ENCODE measurements at places on chromosomes 7 and 10.

DNA sequence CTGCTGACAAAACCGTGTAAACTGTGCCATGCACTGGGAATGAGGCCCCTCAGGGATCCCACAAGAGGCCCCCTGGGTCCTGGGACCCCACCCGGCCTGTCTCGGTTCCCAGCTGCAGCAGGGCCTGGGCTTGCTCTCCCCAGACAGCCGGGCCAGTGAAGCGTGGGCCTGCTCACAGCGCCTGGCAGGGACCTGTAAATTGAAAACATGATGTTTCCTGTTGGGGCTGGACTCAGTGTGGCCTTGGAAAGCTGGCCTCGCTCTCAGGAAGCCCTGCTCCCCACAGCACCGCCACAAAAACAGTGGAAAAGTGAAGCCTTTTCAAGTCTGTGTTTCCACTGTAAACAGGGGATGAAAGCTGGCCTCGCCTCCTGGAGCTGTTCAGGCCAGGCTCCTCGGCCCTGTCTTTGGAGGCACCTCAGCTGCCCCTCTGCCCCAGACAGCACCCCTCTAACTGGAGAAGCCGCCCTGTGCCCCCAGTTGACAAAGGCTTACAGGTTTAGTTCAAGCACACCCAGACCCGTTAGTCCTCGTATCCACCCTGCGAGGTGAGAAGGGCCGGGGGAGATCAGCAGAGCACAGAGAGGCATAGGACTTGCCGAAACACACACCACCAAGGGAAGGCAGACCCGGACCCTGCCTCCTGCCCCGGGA lies 108.3 kb downstream of the ZMIZ1 start:
- no peaks in the 10 kb centered on the region for H3K27me3 ChIP-seq
- H3K4me1 ChIP-seq, result no peaks in the 10 kb centered on the region
- H3K27ac ChIP-seq, result no peak overlapping the region
- no peak for DNase-seq
- H3K4me3 ChIP-seq, result no peak overlapping the region

GRCh38 chr7:16975712-16976111 lies 93.9 kb upstream of the AGR3 start:
- no peaks in the 10 kb centered on the region for H3K36me3 ChIP-seq
- H3K4me1 ChIP-seq, result no peaks in the 10 kb centered on the region
- no peaks in the 10 kb centered on the region for H3K27me3 ChIP-seq
- no peak for DNase-seq
- H3K4me3 ChIP-seq, result no peak overlapping the region
- no peak overlapping the region for H3K27ac ChIP-seq

DNA sequence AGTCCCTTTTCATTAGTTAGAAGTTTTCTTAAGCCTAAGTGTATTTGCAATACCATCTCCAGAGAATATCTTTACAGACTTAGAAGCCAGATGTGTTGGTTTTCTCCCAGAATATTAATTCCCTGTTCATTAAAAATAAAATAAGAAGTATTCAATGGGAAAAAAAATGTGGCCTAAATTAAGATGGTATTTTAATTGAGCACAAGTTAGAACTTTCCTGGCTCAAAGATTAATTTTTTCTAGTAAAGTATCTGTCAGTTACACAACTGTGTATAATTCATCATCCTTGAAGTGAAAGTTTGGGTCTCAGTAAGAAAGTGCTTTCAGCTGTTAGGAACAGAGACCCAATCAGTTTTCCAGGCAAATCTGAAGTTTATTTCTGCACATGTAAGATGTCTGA lies 1179.5 kb upstream of the C7orf33 start:
- no peaks in the 10 kb centered on the region for H3K36me3 ChIP-seq
- H3K27ac ChIP-seq, result no peak overlapping the region
- no peaks in the 10 kb centered on the region for H3K4me1 ChIP-seq

DNA sequence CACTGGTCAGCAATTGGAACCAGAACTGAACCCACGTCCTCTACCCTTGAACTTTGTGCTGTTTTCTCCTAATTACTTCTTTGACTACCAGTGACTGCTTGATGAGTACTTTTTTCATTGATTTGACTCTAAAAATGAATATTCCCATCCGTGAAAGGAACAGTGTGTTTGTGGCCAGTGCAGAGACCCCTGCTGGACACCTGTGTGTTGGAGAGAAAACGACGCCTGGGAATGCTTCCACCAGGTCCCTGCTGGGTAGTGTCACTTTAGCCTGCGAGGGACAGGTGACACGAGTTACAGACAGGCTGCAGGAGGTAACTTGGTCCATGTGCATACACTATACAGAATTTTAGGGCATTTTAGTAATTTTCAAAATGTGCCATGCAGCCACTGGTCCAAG lies 6.8 kb upstream of the GJD4 start:
- H3K4me1 ChIP-seq, result no peaks in the 10 kb centered on the region
- no peaks in the 10 kb centered on the region for H3K36me3 ChIP-seq
- H3K27me3 ChIP-seq, result no peaks in the 10 kb centered on the region
- H3K27ac ChIP-seq, result no peak overlapping the region

DNA sequence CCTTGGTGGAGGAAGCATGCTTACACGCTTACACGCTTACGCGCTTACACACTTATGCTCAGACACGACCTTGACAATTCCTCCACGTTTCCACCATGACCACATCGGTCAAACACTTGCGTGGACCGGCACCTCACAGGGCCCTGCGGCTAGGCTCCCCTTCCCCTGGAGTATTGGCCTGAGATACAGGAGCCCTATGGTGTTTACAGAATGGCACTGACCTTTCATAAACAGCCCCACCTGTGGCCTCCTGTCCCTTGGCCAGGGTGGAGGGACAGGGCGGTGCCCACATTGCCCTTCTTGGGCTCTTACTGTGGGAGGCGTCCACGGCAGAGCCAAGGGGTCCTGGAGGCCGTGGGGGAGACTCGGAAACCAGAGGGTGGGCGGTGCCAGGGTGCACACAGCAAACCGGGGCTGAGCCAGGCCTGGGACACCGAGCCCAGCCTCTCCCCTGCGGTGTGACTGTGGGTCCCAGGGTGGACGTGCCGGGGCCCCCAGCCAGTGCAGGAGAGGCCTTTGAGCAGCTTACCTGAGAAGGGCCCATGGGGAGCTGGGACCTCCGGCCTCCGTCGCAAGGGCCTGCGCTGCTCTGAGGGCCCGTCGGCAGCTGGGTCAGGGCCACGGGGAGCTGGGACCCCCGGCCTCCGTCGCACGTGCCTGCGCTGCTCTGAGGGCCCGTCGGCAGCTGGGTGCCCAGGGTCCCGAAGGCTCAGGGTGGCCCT lies 44.2 kb upstream of the FOXL3 start:
- no peak overlapping the region for H3K27ac ChIP-seq
- H3K27me3 ChIP-seq, result no peaks in the 10 kb centered on the region
- H3K36me3 ChIP-seq, result no peaks in the 10 kb centered on the region
- H3K4me1 ChIP-seq, result no peaks in the 10 kb centered on the region

- no peaks in the 10 kb centered on the region for H3K4me1 ChIP-seq
- H3K4me3 ChIP-seq, result no peak overlapping the region
- H3K27ac ChIP-seq, result no peak overlapping the region
- H3K27me3 ChIP-seq, result no peaks in the 10 kb centered on the region
- no peak for DNase-seq
- no peaks in the 10 kb centered on the region for H3K36me3 ChIP-seq
Measured at GRCh38 chr7:118369987-118370386, 145.5 kb downstream of the ANKRD7 start.

- H3K36me3 ChIP-seq, result no peaks in the 10 kb centered on the region
- no peaks in the 10 kb centered on the region for H3K27me3 ChIP-seq
- H3K4me3 ChIP-seq, result no peak overlapping the region
- no peaks in the 10 kb centered on the region for H3K4me1 ChIP-seq
Measured at GRCh38 chr7:115060095-115060870, 138.4 kb downstream of the MDFIC start.

DNA sequence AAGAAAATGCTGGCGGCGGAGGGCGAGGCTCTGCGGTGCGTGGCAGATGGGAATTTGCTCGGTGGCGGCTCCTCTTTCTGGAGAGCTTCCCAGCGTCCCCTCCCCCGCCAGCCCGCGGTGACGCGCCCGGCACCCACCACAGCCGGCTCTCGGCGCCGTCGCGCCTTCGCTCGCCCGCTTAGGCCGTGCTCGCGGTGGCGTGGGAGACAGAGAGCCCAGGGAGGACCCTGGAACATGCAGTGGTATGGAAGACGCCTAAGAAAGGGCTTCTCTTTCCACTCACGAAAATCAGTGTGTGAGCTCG lies 576 bp upstream of the CSGALNACT2 start:
- H3K36me3 ChIP-seq, result no peaks in the 10 kb centered on the region
- H3K4me3 ChIP-seq, result peak overlapping the region; percentile 75
- H3K27me3 ChIP-seq, result no peaks in the 10 kb centered on the region
- peak; percentile 31 for DNase-seq
- peak overlapping the region; percentile 82 for H3K27ac ChIP-seq
- peaks cover 40% of the 10 kb centered on the region for H3K4me1 ChIP-seq

- peaks cover 12% of the 10 kb centered on the region for H3K4me1 ChIP-seq
- no peak for DNase-seq
- no peaks in the 10 kb centered on the region for H3K27me3 ChIP-seq
- H3K27ac ChIP-seq, result no peak overlapping the region
Measured at GRCh38 chr7:30413864-30414263, 64.7 kb downstream of the NOD1 start.

GRCh38 chr7:19982841-19983835 lies 209.7 kb upstream of the TMEM196 start:
- H3K4me3 ChIP-seq, result no peak overlapping the region
- DNase-seq, result peak; percentile 50
- no peaks in the 10 kb centered on the region for H3K27me3 ChIP-seq
- H3K4me1 ChIP-seq, result no peaks in the 10 kb centered on the region

GRCh38 chr10:130492266-130492934 lies 356.2 kb downstream of the GLRX3 start:
- no peak overlapping the region for H3K27ac ChIP-seq
- H3K27me3 ChIP-seq, result no peaks in the 10 kb centered on the region
- DNase-seq, result no peak
- no peaks in the 10 kb centered on the region for H3K36me3 ChIP-seq
- H3K4me3 ChIP-seq, result no peak overlapping the region

DNA sequence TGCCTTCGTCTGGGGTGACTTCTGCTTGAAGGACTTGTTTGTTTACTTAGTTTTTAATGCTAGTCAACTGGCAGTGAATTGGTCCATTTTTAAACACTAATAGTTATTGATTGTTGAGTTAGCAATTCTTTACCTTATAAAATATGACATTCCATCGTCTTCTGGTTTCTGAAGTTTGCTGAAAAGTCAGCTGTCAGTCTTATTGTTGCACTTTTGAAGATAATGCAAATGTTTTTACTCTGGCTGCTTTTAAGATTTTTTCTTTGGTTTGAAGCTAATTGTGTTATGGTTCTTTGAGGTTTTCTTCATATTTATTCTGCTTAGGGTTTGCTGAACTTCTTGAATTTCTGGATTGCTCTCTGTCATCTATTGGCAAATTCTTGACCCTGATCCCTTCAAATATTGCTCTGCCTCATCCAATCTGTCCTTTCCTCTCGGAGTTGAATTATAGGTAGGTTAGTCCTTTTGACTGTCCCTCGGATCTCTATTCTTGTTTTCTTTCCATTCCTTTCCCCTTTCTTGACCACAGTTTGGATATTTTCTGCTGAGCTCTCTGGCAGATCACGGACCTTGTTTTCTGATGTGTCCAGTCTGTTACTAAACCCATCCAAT lies 24.2 kb downstream of the MGMT start:
- H3K36me3 ChIP-seq, result no peaks in the 10 kb centered on the region
- H3K4me3 ChIP-seq, result no peak overlapping the region
- no peaks in the 10 kb centered on the region for H3K27me3 ChIP-seq
- H3K27ac ChIP-seq, result no peak overlapping the region
- H3K4me1 ChIP-seq, result no peaks in the 10 kb centered on the region

GRCh38 chr10:8840356-8840755 lies 785.9 kb downstream of the GATA3 start:
- no peak overlapping the region for H3K4me3 ChIP-seq
- no peaks in the 10 kb centered on the region for H3K36me3 ChIP-seq
- no peak overlapping the region for H3K27ac ChIP-seq
- DNase-seq, result no peak
- H3K4me1 ChIP-seq, result no peaks in the 10 kb centered on the region

- no peaks in the 10 kb centered on the region for H3K4me1 ChIP-seq
- H3K27me3 ChIP-seq, result no peaks in the 10 kb centered on the region
- no peaks in the 10 kb centered on the region for H3K36me3 ChIP-seq
- H3K4me3 ChIP-seq, result no peak overlapping the region
- H3K27ac ChIP-seq, result no peak overlapping the region
- no peak for DNase-seq
Measured at GRCh38 chr10:59006511-59007306, 169.7 kb upstream of the PHYHIPL start.

DNA sequence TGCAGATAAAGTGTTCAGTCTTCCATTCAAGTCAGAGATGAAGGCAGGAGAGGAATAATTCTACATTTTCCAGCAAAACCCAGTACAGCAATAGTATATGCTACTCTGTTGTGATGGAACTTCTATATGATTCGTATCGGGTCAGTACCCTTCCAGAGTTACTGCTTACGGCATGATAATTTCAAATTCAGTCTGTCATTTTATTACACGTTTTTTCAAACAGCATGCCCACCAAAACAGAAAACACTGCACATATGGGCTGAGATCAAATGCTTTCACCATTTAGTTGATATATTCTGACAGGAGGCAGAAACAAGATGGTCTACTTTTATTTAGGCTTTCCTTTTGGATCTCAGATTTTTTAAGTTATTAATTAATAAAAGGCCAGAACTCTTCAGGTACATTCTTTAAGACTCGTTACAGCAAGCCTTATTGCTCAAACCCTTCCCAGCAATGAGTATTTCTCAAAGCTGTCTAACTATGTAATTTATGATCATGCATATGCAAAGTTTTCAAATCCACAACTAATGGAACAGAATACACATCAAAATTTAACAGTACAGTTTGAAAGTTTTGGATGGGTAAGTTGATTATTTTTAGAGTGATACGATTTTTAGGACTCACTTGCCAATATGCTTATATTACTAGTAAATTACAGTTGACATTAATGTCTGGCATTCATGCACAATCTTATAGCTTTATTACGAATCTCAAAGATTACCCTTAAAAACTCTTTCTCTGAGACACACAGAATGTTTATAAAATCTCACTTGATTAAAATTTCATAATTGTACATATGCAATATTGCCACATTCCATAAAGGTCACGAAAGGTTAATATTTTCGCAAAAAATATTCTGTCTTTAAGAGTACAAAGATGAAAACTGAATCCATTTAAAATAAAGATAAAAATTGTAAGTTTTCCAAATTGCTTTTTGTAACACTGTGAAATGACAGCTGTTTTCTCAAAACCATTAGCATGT lies 91.0 kb downstream of the ANK3 start:
- no peaks in the 10 kb centered on the region for H3K4me1 ChIP-seq
- no peak for DNase-seq
- no peak overlapping the region for H3K4me3 ChIP-seq
- no peaks in the 10 kb centered on the region for H3K27me3 ChIP-seq

- no peaks in the 10 kb centered on the region for H3K36me3 ChIP-seq
- H3K4me3 ChIP-seq, result peak overlapping the region; percentile 73
- DNase-seq, result no peak
- no peaks in the 10 kb centered on the region for H3K27me3 ChIP-seq
- H3K27ac ChIP-seq, result no peak overlapping the region
Measured at GRCh38 chr7:135150072-135150782, 2.4 kb downstream of the TMEM140 start.
